ENCODE measurements at places on chromosomes 13 and 19.

GRCh38 chr13:34340534-34340933 lies 522.6 kb downstream of the RFC3 start:
- DNase-seq, result no peak

- DNase-seq, result no peak
These were observed 10.9 kb downstream of the RFX1 start for GRCh38 chr19:13995017-13995728.

DNA sequence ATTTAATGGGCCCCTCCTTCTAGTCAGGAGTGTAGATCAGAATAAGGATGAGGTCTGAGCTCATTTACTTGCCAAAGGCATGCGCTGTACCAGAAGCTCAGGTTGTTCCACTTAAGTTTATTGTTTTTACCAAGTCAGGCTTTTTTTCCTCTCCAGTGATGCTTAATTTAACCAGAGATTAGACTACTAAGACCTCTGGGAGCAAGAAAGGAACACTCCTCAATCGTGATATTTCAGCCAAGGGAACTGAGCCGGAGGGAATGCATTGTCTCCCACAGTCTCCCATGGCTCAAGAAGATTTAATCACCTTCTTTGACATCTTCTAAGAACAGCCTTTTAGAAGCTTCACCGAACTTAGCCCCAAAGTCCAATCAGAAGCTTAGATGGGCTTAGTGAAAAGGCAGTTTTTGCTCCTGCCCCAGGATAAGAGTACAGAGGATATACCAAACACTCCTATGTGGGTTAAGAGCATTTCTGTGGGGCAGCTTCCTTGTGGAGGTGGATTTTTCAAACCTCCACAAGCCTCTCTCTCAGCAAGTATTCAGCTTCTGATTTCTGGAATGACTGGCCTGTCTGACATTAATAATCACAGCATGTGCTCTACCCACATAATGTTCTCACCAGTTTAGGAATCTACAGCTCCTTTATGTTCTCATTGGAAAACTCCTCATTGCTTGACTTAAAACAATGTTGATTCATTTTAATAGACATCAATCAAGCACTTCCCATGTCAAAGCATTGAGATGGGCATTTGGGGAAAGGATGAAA lies 322.7 kb downstream of the SUCLA2 start:
- no peak for DNase-seq

DNA sequence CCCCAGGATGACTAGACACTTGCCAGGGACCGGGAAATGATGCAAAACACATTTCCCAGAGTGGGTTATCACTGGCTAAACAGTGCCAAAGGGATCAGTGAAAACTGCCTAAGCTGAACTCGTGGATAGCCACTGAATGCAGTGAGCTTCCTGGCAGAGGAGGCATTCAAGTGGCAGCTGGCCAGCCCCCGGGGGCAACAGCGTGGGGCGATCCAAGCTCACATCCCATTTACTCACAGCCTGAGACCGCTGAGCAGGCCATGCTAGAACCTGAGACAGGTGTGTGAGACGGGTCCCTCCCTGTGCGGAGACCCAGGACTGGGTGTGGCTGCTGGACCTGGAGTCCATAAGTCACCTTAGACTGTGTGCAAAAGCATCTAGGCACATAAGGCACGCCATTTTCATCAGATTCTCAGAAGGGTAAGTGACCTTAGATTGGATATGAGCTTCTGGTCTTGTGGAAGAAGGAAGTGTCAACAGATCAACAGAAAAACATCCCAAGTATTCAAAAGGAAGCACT lies 51.9 kb upstream of the SLC15A1 start:
- DNase-seq, result no peak

GRCh38 chr13:76816394-76816793 lies 69.8 kb downstream of the KCTD12 start:
- DNase-seq, result no peak

GRCh38 chr13:96181911-96182310 lies 92.0 kb downstream of the HS6ST3 start:
- DNase-seq, result no peak

DNA sequence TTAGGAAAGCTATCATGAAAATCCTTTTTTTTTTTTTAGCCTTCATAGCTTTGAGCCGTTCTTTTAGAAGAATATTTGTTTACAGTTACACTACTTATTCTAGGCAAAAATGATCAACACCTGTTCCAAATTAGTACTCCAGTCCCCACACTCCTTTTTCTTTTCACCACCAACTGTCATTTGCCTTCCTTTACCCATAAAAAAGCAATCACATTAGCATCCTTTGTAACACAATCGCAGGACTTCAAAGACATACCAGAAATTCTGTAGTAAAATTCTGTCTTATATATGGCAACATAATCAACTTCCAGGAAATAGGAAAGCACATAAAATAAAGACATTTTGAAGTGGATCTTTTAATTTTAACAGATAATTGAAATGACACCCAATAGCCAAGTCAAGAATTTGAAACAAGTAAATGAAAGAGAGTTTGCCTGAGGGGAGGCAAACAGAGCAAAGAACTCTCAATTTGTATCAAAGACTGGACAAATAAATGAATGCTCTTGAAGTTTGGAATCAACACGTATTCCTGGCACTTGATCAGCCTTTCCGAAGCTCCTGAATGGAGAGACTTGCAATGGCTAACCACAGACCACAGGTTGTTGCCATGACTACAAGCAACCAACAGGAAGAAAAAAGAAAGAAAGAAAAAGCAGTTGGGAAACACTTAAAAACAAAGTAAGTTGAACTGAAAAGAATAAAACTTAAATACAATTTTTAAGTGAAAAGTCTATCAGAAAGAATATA lies 206.8 kb downstream of the PCDH9 start:
- no peak for DNase-seq

DNA sequence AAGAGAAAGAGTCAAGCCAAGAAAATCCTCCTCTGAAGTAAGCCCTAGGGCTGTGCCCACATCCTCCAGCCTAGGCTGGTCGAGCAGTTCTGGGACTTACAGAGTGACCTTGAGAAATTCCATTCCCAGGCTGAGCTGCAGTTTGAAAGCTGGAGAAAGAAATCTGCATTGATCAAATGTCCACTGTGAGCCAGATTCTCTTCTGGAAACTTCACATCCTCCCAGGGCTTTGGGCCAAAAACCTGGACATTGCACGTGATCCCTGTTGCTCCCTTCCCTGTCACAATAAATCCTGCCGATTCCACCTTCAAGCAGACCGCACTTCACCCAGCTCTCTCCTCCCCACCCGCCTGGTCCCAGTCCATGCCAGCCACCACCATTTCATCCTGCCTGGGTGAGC lies 15.7 kb downstream of the TMEM143 start:
- DNase-seq, result no peak

DNA sequence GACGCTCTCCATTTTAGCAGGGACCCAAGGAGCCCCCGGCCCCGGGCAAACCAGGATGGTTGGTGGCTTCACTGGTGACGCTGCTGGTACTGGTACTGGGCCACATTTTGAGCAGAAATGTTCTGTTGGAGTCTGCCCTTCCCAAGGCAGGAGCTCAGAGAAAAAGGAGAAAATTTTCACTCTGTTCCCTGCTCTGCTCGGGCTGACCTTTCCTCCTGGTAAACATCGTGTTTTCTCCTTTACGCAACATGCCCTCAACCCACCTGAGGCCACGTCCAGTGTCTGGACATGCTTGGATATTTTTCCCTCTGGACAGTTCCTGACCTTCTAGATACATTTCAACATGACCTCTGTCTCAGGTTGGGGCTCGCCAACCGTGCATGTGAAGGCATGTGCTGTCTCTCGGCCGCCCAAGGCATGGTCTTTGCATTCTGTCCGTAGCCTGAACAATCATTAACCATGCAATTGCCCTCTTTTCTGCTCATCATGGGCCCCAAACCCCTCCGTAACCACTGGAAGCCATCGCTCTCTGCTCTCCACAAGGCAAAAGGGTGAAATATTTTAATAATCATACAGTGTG lies 115.2 kb upstream of the PEG3 start:
- DNase-seq, result no peak

GRCh38 chr19:7230826-7231225 lies 63.4 kb downstream of the INSR start:
- no peak for DNase-seq

- no peak for DNase-seq
These were observed 5.4 kb downstream of the GPR180 start for GRCh38 chr13:94607056-94607455.

DNA sequence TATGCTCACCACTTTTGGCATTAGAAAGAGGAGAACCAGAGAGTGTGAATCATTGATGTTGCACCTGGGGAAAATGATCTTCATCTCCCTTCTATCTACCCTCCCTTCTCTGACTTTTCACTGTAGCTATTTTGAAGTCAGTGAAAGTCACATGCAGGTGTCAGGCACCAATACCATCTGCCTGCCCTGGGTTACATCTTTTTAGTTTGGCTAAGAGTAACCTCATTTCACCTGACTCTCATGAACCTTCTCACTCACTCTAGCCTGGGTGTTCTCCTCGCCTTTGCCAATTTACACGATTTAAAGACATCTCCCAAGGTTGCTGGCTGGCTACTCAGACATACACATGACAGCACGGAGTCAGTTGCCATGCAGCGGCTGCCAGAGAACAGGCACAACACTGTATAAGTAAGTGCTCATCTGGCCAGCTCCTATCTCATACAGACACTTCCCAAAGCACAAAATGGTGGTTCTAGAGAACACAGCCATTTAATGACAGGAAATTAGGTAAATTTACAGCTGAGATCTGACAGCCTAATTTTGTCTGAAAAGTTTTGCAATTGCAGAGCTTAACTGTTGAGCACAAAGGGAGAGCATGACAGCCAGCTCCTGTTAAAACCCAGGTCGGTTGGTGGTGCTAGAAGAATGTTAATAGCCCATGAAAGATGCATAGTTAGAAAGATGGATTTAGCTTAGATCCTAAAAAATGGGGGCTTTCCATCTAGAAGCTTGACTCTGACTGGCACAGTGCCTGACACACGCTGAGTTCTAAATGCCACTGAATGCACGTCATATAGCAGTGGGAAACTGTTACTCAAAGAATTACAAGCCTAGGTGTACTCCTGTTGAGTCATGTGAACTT lies 32.5 kb downstream of the LCP1 start:
- DNase-seq, result no peak

GRCh38 chr19:53294786-53295441 lies 27.4 kb upstream of the VN1R4 start:
- DNase-seq, result no peak

GRCh38 chr13:101690871-101691270 lies 238.4 kb downstream of the ITGBL1 start:
- DNase-seq, result no peak

GRCh38 chr13:82002710-82003109 lies 1661.8 kb upstream of the SPRY2 start:
- DNase-seq, result no peak

DNA sequence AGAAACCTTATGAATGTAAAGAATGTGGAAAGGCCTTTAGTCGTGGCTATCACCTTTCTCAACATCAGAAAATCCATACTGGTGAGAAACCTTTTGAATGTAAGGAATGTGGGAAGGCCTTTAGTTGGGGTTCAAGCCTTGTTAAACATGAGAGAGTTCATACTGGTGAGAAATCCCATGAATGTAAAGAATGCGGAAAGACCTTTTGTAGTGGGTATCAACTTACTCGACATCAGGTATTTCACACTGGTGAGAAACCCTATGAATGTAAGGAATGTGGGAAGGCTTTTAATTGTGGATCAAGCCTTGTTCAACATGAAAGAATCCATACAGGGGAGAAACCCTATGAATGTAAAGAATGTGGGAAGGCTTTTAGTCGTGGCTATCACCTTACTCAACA lies 20.8 kb downstream of the ZNF283 start:
- no peak for DNase-seq

- no peak for DNase-seq
These were observed 6.1 kb downstream of the CRB3 start for GRCh38 chr19:6470173-6470572.

DNA sequence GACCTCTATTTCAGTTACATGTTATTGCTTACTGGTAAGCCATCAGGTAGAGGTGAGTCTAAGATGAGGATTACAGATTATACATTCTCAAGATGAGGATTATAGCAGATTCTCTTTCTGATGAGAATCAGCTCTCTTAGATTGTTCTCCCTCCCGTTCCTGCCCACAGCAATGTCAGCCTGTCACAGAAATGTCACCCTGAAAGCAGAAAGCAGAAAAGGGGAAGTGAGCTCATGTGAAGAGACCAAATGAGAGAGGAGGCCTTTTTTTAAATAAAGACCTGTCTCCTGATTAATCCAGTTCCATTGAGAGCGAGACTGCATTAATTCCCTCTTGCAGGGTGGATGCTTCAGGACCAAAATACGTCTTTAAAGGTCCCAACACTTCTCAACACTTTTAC lies 445.6 kb downstream of the KCTD12 start:
- no peak for DNase-seq

GRCh38 chr13:60326273-60326672 lies 70.7 kb upstream of the TDRD3 start:
- no peak for DNase-seq

DNA sequence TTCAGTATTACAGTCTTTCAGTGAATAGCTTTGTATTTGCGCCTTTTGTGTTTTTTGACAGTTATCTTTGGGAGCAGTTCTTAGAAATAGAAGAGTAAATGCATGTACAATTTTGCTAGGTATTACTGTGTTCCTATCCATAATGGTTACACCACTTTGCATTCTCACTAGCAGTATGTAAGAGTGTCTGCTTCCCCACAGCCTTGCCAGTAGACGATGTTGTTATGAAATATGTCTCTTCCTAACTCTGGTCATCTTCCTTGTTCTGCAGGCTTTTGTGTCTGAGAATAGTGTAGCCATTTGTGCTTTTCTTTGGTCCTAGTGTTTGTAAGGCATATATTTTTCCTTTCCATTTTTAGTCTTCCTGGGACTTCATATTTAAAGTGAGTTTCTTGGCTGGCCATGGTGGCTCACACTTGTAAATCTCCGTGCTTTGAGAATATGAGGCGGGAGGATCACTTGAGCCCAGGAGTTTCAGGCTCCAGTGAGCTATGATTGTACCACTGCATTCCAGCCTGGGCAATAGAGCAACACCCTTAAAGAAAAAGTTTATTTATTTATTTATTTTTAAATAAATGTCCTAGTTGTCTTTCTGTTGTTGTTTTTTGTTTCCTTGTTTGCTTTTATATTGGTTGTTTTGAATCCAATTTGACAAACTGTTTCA lies 140.3 kb downstream of the PDS5B start:
- DNase-seq, result no peak

- no peak for DNase-seq
These were observed 33.2 kb upstream of the CASP14 start for GRCh38 chr19:15015946-15016542.

GRCh38 chr19:57319869-57320179 lies 448 bp upstream of the ZNF543 start:
- no peak for DNase-seq

- DNase-seq, result no peak
These were observed 150.3 kb downstream of the KATNAL1 start for GRCh38 chr13:30156826-30157615.

- no peak for DNase-seq
These were observed 27.6 kb upstream of the ATXN8OS start for GRCh38 chr13:70080012-70080411.

- peak; percentile 98 for DNase-seq
These were observed at the start of gene ZNF816 for GRCh38 chr19:52962394-52963246. Gene ZNF816 (minus strand): TSS chr19:52962881. CDS start chr19:52956089, 6,792 bp downstream.

- no peak for DNase-seq
These were observed 64.3 kb downstream of the COL4A1 start for GRCh38 chr13:110242615-110243014.
